ENCODE measurements at places on chromosomes 11 and 22.

- DNase-seq = no peak
These were observed 15.8 kb downstream of the DGKZ start for GRCh38 chr11:46363031-46363407.

DNA sequence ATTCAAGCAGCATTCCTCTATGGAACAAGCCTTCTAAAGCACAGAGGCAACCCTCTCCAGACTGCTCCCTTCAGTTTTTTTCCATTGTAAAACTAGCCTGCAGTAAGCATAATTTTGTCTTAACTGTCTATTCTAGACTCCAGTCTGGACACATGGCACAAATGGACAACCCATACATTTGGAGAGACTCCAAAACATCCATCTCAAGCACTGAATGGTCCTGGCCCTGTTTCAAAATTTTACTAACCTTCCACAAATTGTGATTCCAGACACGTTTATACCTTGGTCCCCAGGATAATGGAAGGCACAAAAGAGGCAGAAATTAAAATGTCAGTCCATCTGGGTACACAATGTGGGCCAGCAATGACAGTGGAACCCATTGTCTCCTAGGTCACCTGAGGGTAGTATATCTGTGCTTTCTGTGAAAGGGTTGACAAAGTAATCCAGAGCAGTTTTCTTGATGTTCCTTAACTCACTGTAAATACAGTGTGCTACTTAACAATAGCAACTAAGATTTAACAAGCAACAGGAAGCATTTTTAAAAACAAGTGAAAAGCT, 16.2 kb upstream of the SESN3 start:
- DNase-seq = no peak

DNA sequence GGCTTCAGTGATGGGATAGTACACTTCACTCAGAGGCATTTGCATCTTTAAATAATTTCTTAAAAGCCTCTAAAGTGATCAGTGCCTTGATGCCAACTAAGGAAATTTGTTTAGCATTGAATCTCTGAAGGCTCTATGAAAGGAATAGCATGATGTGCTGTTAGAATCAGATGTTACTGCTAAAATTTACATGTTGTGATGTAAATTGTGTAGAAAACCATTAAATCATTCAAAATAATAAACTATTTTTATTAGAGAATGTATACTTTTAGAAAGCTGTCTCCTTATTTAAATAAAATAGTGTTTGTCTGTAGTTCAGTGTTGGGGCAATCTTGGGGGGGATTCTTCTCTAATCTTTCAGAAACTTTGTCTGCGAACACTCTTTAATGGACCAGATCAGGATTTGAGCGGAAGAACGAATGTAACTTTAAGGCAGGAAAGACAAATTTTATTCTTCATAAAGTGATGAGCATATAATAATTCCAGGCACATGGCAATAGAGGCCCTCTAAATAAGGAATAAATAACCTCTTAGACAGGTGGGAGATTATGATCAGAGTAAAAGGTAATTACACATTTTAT, 4.6 kb downstream of the MALAT1 start:
- DNase-seq = no peak

- DNase-seq = no peak
These were observed 56.0 kb downstream of the JAM3 start for GRCh38 chr11:134124660-134125451.

- DNase-seq = no peak
These were observed 19.1 kb downstream of the ARHGAP42 start for GRCh38 chr11:100706179-100706578.

GRCh38 chr11:44775985-44776446, 49.3 kb downstream of the TSPAN18 start:
- no peak for DNase-seq

GRCh38 chr11:125372088-125372487, 124.0 kb downstream of the FEZ1 start:
- DNase-seq = no peak

- no peak for DNase-seq
These were observed 540.8 kb downstream of the SOX6 start for GRCh38 chr11:15815246-15816195.

GRCh38 chr11:112403432-112403831, 142.8 kb upstream of the PLET1 start:
- DNase-seq = no peak

- no peak for DNase-seq
These were observed 64.6 kb downstream of the AMOTL1 start for GRCh38 chr11:94832604-94833235.

DNA sequence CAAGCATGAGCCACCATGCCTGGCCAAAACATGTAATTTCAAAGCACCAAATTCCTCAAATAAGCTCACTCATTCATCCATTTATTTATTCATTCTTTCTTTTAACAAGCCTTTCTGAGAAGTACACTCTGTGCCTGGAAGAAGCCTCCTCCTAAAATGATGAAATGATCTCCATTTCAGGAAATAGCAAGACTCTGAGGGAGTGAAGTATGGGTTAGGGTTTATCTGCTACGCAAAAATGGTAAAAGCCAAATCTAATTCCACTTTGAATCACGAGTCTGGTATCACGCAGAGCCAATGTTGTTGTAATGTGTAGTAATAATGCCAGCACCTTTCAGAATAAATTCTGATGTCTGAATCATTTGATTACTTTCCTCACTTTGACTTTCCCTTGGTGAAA, 1041.8 kb downstream of the LRRC4C start:
- DNase-seq = no peak

DNA sequence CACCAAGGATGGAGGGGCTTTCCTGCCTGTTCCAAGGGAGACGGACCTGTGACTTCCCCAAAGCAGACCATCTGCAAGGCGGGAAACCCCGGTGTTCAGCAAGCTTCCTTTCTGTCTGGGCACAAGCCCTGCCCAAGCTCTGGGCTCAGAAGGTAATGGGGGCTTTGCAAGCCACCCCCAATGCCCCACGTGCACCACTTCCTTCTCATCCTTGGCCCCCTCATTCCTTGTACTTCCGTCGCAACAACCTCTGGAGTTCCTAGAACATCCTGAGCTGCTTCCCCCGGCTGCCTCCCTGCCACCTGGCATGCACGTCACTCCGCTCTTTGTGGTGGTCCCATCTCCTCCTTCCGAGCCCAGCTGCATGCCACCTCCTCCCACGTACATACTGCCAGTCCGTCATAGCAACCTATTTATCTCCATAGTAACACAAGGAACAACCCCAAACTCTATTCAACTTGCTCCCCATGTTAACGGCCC, 3.9 kb downstream of the MYEOV start:
- DNase-seq = no peak

- DNase-seq = no peak
These were observed 118.4 kb downstream of the KIAA1671 start for GRCh38 chr22:25070956-25071355.

DNA sequence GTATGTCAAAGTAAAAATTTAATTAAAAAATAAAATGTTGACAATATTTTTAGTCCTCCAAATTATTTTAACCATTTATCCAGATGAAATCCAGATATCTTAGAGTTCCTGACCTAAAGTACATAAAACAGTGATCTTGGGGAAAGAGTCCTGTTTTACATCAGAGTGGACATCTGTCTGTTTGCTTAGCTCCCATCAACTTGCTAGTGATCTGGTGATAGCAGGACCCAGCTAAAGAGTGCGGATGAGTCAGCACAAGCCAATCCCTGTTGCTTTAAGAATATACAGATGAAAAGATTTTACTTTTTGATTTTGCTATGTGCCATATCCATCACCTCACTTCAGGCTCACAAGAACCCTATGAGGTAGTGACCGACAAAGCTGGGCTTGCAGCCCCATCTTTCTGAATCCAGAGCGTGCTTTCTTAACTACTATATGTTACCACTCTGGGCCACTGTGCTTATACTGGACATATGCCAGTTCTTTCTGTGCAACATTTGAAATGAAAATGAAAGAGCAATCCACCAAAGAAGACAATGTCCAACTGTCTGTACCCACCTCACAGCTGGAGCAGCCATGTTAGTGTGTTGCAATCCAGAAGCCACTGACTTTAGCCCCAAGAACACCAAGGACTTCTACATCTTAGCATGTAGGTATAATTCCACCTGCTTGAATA, 167.6 kb upstream of the SESN3 start:
- no peak for DNase-seq

GRCh38 chr22:23219822-23220484, 39.6 kb downstream of the BCR start:
- DNase-seq = peak; percentile 76

- no peak for DNase-seq
These were observed 76.8 kb downstream of the C11orf58 start for GRCh38 chr11:16815047-16815767.

DNA sequence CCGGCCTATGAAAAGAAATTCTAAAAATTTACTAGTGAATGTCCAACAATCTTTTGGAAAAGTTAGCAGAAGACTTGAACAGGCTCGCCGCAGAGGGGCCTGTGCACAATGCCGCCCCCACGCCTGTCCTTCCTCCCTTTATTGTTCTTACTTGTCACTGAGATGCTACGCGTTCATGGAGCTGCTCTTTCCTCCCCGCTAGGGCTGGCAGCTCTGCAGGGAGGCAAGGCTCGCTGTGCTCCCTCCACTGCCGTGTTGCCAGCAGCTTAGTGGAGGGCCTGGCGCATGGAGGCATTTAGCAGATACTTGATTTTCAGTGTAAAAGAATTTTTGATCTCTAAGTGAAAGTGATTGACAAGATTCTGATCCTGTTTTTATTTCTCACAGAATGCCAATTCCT, 14.7 kb downstream of the PHRF1 start:
- DNase-seq = no peak

GRCh38 chr11:34208266-34209135, 103.1 kb downstream of the NAT10 start:
- peak; percentile 44 for DNase-seq

DNA sequence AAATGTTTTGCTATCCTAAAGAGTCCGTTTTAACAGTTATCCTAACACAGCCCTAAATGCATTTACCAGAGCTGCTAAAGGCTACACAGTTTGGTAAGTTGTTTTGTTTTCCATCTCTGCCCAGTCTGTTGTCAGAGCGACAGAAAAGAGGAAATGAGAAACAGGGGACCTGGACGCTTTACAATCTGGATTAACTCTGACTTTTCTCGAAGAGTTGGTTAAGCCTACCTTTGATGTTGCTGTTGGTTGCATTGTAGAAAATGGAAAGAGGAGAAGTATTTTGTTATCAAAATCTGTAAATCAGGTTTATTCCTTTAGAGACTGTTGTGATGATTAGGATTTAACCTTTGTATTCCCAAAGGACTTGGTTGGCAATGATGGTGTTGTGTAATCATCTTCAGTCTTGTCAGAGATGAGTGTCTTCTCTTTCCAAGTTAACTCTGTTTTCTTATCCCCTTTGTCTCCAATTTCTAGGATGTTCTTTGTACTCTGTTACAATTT, 481 bp downstream of the ANGPTL5 start:
- DNase-seq = no peak

DNA sequence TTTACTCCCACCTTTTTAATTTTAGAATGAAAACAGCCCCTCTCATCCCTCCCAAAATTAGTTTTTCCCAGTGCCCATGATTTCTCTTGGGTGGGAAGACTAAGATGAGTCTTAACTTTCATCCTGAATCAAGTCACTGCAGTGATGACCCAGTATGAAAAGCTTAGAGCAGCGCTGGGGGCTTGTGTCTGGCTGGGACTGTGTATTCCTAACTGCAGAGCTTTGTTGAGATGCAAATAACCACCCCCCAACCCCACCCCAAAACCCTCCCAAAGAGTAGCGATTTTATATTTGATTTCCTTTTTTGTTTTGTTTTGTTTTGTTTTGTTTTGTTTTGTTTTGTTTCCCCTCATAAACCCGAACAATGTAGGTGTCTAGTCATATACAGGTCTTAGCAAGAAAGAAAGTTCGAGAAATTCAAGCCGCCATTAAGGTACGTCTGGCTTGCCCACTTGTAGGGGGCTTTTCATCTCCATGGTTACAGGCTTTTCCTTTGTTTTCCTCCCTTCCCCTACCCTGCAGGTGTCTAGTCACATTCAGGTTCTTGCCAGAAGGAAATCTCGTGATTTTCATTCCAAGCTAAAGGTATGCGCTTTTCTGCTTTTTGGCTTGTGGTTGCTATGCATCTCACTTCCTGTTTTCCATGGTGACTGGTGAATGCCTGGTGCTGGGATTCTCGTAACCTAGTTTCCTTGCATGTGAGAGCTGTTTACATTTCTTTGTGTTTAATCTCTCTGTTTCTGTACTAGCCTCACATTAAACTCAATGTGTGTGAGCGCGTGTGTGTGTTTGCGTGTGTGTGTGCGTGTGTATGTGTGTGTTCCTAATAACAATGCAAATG, 144.6 kb upstream of the RASSF10 start:
- DNase-seq = no peak

- DNase-seq = peak; percentile 54
These were observed at the start of gene APOL1 for GRCh38 chr22:36252754-36253522. Gene APOL1, plus strand, starts transcription at chr22:36253133. Its CDS starts 1,823 bp downstream, at chr22:36254956.

- DNase-seq = no peak
These were observed 48.9 kb upstream of the MYEOV start for GRCh38 chr11:69245041-69245440.

DNA sequence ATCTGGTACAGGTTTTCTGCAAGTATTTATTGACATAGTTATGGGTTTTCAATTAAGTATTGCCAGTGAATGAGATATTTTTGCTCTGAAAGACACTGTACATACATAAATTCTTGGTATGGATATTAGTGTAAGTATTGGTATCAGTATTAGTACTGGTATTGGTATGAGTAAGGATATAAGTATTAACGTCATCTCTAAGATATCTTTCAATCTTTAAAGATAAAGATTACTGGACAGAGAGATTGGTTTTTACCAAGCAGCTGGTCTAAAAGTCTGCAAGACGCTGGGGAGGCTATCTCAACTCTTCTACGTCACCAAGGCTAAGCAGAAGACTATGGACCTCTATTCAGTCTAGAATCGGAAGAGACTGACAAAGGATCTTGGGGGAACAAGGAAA, 234.5 kb downstream of the NXPE2 start:
- DNase-seq = no peak

DNA sequence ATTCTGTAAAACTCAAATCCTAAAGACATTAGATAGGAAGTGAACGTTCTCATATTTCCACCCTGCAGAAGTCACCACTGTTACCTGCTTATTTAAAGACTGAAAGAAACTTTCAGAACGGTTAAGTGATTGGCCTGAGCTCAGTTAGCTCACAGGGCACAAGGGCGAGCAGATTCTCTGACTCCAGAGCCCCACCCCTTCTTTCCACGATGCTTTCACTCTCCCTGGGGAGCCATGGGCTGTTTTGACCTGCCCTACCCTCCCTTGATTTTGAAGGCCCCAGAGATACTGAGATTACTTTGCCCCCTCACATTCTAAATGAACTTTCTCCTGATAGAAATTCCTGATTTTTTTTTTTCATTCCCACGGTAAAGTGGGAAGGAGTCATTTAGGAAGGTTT, 33.9 kb downstream of the ARHGAP1 start:
- no peak for DNase-seq

- no peak for DNase-seq
These were observed 537.4 kb upstream of the B3GAT1 start for GRCh38 chr11:134949121-134950090.
